Body of pancreas (tissue), 4 donors: ENCODE measurements at places on chromosomes 12 and 14. TPM values are rescaled to one million over a fixed set of nuclear protein-coding genes. Genes with fewer than 3 reads are reported as not detected.

The BCDIN3D gene
- total RNA-seq = 1.3 TPM

The ACVRL1 gene
- total RNA-seq = 37.1 TPM

The YY1 gene
- total RNA-seq = 27.0 TPM

The OR10G3 gene
- not detected for total RNA-seq

The MANSC4 gene
- total RNA-seq = not detected

The SYCP3 gene
- total RNA-seq = 0.26 TPM

The CEBPE gene
- total RNA-seq = not detected

The CMA1 gene
- not detected for total RNA-seq

The RNU6-7 gene
- not detected for total RNA-seq

The ESPL1 gene
- not detected for total RNA-seq

The AICDA gene
- total RNA-seq = not detected

The VWF gene
- total RNA-seq = 78.1 TPM

The PTPRQ gene
- 0.52 TPM for total RNA-seq

The RPL10L gene
- not detected for total RNA-seq

The OTUB2 gene
- 0.33 TPM for total RNA-seq

The FAM186B gene
- 0.78 TPM for total RNA-seq

The IFNG gene
- not detected for total RNA-seq

The RPL36AL gene
- 129 TPM for total RNA-seq

The WSCD2 gene
- total RNA-seq = 1.3 TPM

The IAPP gene
- total RNA-seq = 3.6 TPM

The MMP19 gene
- 3.4 TPM for total RNA-seq

The TAS2R42 gene
- not detected for total RNA-seq

The KERA gene
- total RNA-seq = not detected

The NINJ2 gene
- 0.78 TPM for total RNA-seq

The LMNTD1 gene
- 21.4 TPM for total RNA-seq

The CCDC177 gene
- total RNA-seq = not detected

The ZC2HC1C gene
- 7.8 TPM for total RNA-seq

The KLRD1 gene
- under 0.01 TPM for total RNA-seq
